ENCODE measurements at places on chromosomes 1 and 21.

DNA sequence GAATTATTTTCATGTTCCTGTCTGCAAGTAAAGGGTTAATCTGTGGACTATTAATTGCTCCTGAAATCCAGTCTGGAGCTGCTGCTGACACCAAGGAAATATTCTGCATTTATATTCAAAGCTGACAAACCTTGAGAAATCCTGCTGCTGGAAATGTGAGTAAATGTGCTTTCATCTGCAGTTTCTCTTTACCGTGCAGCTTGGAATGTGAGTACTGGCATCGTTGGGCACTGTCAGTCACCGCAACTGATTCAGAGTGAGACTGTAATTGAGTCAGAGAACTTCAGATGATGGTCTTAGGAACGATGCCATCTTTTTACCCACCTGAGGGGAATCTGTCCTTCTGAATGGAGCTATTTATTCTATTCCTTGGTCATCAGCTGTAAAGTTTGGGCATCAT, 420.6 kb downstream of the SIPA1L2 start:
- DNase-seq, result no peak

GRCh38 chr1:180522213-180522515, 19.8 kb upstream of the ACBD6 start:
- DNase-seq, result peak; percentile 79

DNA sequence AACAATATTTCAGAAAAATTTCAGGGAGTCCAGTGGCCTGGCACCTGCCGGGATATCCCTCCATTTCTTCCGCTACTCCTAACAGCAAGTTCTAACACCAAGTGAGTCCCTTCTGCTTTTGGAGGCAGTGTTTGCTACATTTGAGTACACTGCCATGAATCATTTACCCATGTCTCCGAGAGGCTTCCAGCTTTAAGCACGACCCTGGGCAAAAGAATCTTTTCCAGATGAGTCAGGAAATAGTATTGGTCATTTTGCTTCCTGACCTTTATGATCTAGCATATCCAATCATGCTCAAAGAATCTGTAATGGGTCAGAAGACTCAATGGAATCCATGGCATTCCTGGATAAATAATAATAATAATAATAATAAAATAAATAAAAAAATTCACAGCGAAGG, 60.7 kb upstream of the FMN2 start:
- peak; percentile 54 for DNase-seq

GRCh38 chr1:103089221-103089620, 19.1 kb downstream of the COL11A1 start:
- DNase-seq, result no peak

GRCh38 chr1:225517697-225518096, 89.9 kb upstream of the LBR start:
- no peak for DNase-seq

DNA sequence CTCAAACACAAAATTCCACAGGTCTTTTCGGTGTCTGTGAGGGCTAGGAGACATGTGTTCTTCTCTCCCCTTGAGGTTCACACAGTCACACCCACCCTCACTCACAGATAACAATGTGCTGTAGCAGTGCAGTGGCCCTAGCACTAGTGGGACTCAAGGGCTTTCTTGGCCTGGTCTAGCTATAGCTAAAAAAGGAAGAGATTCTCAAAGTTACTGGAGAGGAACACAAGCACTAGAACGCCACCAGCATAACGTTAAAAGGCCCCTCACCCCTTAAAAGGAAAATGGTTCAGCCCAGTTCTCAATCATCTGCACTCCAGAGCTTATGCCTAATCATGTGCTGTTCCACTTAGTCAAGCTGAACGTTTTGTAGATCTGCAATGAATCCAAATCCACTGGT, 39.5 kb downstream of the RGS8 start:
- DNase-seq, result no peak

- no peak for DNase-seq
Measured at GRCh38 chr1:72830606-72831390, 548.5 kb upstream of the NEGR1 start.

GRCh38 chr1:168972887-168973286, 133.6 kb upstream of the ATP1B1 start:
- DNase-seq, result no peak

DNA sequence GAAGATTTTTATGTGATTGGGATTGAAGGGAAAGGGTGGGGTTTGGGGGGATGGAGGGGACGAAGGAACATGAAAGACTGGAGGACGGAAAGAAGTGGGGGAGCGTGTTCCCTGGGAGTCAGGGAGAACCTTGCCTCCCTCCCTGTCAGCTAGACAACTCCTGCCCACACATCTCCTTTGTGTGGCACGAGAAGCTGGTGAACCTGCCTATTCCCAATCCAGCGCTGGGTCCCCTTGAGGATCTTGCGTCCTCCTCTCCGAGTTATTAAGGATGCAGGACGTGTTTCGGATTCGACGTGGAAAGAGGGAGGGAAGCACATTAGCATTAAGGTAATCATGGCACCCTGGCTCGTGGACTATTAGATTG, 1.4 kb downstream of the LRRC7 start:
- no peak for DNase-seq

DNA sequence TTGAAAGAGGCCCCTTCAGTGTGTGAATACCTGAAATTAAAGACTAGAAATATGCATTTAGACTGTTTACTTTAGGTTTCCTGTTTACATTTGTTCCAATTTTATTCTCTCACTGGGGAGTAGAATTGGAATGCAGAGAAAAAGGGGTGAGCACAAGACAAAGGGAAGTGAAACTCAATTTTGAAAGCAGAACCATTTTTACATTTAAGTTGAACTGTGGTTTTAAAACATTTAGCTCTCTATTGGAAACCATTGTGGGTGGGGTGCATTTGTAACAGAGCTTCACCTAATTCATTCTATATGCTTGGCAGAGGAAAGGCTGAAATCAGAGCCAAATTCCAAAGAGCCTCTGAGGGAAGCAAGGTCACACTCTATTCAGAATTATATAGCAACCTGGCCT, 235.3 kb upstream of the C1orf105 start:
- no peak for DNase-seq

DNA sequence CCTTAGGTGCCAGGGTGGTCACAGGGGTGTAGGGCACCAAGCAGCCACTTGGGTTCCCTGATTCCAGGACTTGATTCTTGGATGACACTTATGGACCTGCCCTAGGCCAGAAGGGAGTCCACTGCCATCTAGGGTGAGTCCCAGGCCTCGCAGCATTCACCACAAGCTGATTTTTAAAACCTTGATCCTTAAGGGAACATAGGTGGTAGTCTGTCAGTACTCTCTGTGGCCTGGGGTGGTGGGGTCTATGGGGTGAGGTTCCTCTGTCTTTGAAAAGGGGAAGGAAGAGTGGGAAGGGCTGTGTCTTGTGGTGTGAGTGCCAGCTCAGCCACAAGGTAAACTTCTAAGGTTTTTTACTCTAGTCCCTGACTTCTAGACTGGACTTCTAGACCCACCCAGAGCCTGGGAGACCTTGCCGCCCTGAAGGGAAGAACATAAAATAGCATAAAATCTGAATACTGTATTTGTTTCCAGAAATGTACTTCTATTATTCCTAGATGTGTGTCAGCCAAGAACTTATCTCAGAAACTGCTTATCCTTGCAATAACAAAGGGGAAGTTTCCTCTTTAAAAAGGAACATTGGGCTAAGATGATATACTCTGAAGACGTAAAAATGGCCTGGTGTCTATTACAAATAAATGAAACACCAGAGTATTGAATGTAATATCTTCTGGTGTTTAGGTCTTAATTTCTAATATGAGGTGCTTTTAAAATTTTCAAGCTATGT, 757.3 kb downstream of the LTN1 start:
- no peak for DNase-seq

GRCh38 chr1:27785781-27786455, 12.9 kb downstream of the STX12 start:
- DNase-seq, result peak; percentile 17

DNA sequence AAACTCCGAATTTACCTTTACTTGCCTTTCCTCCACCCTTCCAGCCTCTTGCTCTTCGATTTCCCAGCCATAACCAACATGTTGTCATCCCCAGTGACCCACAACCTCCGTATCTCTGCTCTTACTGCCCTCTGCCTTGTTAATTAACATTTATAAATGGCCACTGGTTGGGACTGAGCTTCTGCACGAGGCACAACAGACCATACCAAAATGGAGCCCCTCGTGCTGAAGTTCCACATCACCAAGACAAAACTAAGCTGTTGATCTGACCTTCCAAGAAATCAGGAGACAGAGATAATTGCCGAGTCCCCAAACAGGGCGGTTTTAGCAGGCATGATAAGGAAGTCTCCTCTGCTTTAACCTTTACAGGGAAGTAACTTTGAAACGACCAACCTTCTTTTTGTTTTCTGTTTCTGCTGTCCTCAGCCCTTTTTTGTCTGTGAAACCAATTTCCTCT, 71.9 kb downstream of the NMNAT2 start:
- DNase-seq, result no peak

- no peak for DNase-seq
Measured at GRCh38 chr1:236530959-236531358, 7.2 kb downstream of the LGALS8 start.

GRCh38 chr1:115283681-115284146, 54.3 kb downstream of the NGF start:
- DNase-seq, result no peak

DNA sequence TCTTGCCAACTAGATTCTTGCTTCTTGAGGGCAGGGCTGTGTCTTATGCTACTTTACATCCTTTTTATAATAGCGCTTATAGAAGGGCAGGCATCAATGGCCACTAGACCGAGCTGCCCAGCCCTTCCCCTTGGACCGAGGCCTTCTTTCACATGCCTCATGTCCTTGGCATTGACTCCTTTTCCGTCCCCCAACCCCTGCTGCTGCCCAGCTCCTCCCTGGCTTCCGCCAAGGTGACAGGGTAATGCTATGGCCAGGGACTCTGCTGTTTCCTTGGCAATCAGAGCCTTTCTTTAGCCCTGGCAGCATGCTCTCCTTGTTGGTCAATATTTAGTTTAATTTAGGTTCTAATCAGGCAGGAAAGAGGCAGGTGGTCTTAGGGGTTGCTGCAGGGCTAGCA, 48.2 kb downstream of the DDX20 start:
- no peak for DNase-seq

DNA sequence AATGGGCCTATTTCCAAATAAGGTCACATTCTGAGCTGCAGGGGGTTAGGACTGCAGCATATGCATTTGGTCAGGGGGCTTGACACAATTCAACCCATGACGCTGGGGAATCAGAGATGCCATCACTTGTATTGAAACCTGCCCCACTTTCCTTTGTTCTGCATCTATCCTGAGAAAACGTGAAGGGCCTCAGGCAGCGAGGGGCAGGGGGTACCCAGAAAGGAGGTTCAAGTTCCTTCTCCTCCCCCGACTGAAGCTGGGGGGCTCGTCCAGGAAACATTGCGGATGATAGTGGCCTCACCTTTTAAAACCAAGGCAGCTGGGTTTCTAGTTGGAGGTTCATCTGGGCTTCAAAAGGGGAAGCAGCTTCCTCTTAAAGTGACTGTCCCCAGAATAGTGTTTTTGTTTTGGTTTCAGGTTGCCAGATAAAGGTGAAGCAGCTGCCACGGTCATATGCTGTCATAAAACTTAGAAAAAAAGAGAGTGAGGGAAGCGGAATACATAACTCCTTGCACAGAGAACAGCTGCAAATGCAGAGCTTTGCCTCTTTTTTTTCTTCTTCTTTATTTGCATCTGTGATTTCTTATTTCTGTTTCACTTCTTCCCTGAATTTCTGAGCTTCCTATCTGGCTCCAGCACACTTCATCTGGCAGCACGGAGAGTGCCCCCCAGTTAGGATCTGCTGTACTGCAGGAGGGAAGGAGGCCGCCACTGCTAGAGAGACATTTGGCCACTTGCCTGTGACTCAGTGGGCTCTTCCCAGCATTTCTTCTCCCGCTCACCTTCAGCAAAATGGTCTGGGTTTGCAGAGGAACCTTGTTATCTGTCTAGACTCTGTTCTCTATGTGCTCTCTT, 142.0 kb downstream of the AJAP1 start:
- no peak for DNase-seq

- no peak for DNase-seq
Measured at GRCh38 chr1:24007079-24007478, 27.0 kb upstream of the SRSF10 start.

- DNase-seq, result no peak
Measured at GRCh38 chr21:45325206-45326168, 37.8 kb upstream of the POFUT2 start.

DNA sequence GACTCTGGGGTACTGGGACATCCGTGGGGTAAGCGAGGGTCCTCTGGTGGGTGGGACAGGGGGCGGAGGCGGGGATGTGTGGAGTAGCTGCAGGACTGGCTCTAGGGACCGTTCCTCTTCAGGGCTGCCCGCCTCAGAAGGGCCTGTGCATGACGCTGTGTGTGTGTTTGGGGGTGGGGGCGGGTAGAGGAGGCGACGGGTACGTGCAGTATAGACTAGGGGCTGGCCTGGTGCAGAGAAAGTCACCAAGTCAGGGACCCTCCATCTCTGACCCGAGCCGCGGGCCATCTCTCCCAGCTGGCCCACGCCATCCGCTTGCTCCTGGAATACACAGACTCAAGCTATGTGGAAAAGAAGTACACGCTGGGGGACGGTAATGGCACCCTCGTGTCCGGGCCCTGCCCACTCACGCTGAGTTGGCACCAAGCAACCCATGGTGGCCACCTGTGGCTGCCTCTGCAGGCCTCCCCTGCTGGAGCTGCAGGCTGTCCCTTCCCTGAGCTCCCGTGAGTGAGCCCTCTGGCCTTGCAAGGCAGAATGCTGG, 342 bp downstream of the GSTM5 start:
- no peak for DNase-seq

DNA sequence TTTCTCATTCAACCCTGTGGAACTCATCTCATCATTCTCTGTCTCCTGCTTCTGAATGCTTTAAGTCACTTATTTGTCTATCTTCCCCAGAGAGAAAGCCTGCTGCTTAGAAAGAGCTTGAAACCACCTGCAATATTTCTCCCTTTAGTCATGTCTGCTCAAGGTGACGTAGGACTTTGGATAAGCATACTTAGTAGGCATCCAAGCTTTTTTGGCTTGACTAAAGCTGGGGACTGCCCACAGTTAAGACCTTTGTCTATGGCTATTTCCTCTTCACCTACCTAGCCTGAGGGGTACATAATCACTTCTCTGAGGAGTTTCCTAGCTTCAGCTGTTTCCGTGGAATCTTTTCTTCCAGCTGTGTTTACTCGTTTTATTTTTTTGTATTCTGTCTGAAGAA, 665.8 kb upstream of the CAMK1G start:
- DNase-seq, result peak; percentile 13

DNA sequence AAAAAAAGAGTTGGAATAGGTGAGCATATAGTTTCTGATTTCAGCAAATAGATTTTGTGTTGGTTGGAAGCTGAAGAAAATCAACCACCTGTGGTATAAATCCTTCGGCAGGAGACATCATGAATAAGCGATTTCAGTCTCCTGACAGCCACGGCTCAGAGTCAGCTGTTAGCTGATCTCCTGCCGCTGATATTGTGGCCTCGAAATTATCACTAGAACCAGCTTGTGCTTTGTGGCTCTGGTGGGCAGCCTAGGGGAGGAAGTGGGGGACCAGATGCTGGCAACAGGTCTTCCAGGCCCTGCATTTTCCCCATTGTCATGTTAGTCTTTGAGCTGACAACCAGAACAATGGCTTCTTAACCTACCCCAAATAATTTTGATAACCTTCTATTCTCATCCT, 842 bp upstream of the GCSAML start:
- no peak for DNase-seq

All from RWPE1 (cell line).